Cerebellar cortex (tissue), 1 donor: ENCODE measurements at places on chromosomes 1 and 21.

- no peak for DNase-seq
Measured at GRCh38 chr21:31420988-31421387, 76.9 kb upstream of the TIAM1 start.

GRCh38 chr21:29145852-29146453 lies 15.5 kb downstream of the MAP3K7CL start:
- DNase-seq = no peak

DNA sequence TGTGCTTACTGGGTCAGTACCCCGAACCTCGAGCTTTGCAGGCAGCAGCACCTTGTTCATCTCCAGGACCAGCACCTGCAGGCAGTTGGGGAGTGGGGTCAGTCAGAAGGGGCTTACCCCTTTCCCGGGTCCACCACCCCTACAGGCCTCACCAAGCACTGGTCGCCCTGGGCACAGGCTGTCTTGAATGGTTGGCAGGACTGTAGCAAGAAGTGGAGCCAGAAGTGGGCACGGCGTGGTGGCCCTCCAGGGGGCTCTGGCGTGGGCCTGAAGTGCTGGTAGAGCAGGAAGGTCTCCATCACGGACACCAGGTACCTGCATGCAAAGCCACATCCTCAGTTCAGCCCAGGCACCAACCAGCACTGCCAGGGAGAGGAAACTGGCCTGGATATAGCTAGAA lies 5.2 kb downstream of the MAP3K6 start:
- no peak for DNase-seq

- DNase-seq = no peak
Measured at GRCh38 chr1:15168479-15168878, 14.9 kb downstream of the TMEM51 start.

DNA sequence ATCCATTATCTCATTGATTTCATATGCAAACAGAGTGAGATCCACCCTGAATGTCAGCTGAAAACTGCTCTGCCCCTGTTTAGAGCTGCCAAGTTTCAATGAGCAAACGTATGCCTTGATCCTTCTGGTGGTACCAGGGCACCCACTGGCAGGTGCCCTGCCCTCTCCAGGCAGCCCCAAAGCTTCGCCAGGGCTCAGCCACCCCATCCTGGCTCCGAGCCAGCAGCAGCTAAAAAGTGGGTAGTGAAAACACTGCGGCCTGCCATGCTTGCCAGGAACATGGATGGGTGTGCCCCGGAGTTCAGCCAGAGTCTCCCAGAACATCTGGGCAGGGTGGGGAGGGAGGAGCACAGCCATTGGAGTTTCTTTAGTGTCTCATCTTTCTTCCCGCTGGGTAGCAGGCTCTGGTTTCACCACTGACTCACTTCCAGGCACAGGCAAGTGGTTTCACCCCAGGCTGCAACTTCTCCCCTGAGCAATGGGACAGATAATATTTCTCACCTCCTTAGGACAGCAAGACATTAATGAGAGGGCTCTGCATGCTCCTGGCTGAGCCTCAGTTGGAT lies 8.1 kb upstream of the LMX1A start:
- no peak for DNase-seq
